ENCODE measurements at places on chromosomes 12 and 14.

- no peak for DNase-seq
Measured at GRCh38 chr14:92366237-92366636, 43.3 kb downstream of the SLC24A4 start.

- no peak for DNase-seq
Measured at GRCh38 chr14:100911665-100912316, 8.3 kb upstream of the RTL1 start.

DNA sequence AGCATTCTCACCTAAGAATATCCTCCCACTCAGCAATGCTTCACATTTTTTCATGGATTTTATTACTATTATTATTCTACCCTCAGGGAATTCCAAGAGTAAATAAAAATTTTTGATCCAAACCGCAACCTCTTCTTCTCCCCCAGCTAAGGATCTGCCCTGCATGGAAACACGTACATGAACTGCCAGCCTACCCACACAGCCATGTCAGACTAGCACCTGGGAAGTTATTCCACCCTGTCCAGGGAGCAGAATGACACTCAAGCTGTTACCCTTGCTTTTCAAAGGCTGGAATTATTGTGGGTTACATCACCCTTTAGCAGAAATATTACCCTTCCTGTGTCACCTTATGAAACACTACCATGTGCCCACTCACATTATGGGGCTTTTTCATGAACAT lies 227.3 kb upstream of the USP15 start:
- DNase-seq, result no peak

GRCh38 chr12:100185361-100185894 lies 15.2 kb upstream of the ACTR6 start:
- DNase-seq, result peak; percentile 25

- no peak for DNase-seq
Measured at GRCh38 chr14:71166180-71166837, 259.1 kb downstream of the PCNX1 start.
